ENCODE measurements at places on chromosomes 11 and 22.
A peak's percentile ranks its signal among the peaks of the same experiment; 100 is the strongest.

GRCh38 chr11:17771415-17771814 lies 36.8 kb downstream of the KCNC1 start:
- no peak for DNase-seq

GRCh38 chr11:48148749-48149148 lies 67.9 kb upstream of the OR4B1 start:
- DNase-seq, result no peak

- DNase-seq, result peak; percentile 72
These were observed 5.3 kb upstream of the OR52M1 start for GRCh38 chr11:4539603-4540219.

- no peak for DNase-seq
These were observed 28.9 kb downstream of the RAB39A start for GRCh38 chr11:107957109-107957588.

- DNase-seq, result peak; percentile 71
These were observed 1.3 kb upstream of the PHETA2 start for GRCh38 chr22:42072606-42073330.

- DNase-seq, result peak; percentile 5
These were observed 19.1 kb downstream of the OR8D1 start for GRCh38 chr11:124294687-124295086.
